Endothelial cell of umbilical vein (primary cell): ENCODE measurements at places on chromosomes 7 and 10. TPM values are rescaled to one million over a fixed set of nuclear protein-coding genes. Genes with fewer than 3 reads are reported as not detected.

DNA sequence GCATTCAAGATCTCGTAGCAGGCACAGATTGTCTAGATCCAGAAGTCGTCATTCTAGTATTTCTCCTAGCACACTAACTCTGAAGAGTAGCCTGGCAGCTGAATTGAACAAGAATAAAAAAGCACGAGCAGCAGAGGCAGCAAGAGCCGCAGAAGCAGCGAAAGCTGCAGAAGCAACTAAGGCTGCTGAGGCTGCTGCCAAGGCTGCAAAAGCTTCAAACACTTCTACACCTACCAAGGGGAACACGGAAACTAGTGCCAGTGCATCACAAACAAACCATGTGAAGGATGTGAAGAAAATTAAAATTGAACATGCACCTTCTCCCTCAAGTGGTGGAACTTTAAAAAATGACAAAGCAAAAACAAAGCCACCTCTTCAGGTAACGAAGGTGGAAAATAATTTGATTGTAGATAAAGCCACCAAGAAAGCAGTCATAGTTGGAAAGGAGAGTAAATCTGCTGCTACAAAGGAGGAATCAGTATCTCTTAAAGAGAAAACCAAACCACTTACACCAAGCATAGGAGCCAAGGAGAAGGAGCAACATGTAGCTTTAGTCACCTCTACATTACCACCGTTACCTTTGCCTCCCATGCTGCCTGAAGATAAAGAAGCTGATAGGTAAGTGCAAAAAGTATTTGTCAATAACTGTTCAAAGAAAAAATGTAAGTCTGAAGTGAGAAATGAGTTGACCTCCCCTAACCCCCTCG, 37.7 kb downstream of the CDK13 start:
- no peak for DNase-seq

GRCh38 chr10:126387931-126388911, at the start of gene ADAM12:
Gene ADAM12, minus strand, starts transcription at chr10:126388477. Its CDS starts 332 bp downstream, at chr10:126388145.
- DNase-seq: peak; percentile 10

DNA sequence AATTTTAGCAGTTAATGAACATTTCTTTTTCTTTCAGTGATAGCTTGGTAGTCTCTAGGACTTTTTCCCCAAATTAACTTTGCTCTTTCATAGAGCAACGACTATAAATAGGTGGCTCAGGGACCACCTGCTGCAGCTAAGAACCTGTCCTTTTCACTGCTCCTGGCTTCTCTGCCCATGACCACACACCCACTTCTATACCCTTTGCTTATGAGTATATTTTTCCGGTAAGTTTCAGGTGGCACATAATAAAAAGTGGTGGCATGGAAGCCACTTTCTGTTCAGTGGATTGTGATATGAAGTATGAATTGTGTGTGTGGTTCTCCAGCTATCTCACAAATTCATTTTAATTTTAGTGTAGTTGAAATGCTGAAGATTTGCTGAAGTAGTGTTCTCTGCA, 1.2 kb downstream of the ING3 start:
- DNase-seq: no peak

DNA sequence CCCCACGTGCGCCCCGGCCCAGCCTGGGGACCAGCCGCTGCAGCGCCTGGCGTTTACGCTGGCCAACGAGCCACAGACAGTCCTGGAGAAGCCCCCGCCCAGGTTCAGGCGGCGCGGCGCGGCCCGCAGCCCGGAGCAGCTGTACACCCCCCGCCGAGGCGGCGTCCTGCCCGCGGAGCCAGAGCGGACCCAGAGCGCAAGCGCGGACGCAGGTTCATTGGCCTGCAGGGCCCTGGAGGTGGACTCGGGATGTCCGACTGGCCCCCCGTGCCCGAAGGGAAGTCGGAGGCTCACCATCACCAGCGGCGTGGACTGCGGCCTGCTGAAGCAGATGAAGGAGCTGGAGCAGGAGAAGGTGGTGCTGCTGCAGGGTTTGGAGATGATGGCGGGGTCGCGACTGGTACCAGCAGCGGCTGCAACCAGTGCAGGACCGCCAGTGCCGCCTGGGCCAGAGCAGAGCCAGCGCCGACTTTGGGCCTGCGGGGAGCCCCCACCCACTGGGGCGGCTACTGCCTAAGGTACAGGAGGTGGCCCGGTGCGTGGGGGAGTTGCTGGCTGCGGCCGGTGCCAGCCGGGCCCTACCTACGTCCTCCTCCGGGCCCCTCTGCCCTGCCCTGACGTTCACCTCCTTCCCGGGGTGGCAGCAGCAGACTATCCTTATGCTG, 72.0 kb upstream of the KCTD7 start:
- DNase-seq: no peak

- peak; percentile 25 for DNase-seq
Measured at GRCh38 chr10:3486346-3487065, 298.5 kb downstream of the KLF6 start.

DNA sequence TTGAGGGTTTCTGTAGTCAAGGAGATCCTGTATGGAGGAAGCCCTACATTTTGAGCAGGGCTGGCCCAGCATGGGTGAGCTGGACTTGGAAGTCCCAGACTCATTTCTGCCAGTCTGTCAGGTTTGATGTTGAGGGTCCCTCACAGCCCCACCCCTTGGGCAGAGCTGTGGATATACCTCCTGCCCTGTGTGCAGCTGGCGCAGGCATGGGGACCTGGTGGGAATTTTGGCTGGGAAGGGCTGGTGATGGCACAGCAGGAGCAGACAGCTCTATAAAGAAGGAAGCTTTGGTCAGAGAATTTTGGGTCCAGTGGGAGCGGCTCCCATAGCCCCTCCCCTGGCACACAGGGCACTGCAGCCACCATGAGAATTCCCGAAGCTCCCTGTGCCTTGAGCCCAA, 482.6 kb downstream of the RPS24 start:
- no peak for DNase-seq

GRCh38 chr10:111996103-111996502, 187.5 kb downstream of the GPAM start:
- no peak for DNase-seq

- DNase-seq: no peak
Measured at GRCh38 chr7:22787951-22788350, 34.7 kb downstream of the TOMM7 start.

DNA sequence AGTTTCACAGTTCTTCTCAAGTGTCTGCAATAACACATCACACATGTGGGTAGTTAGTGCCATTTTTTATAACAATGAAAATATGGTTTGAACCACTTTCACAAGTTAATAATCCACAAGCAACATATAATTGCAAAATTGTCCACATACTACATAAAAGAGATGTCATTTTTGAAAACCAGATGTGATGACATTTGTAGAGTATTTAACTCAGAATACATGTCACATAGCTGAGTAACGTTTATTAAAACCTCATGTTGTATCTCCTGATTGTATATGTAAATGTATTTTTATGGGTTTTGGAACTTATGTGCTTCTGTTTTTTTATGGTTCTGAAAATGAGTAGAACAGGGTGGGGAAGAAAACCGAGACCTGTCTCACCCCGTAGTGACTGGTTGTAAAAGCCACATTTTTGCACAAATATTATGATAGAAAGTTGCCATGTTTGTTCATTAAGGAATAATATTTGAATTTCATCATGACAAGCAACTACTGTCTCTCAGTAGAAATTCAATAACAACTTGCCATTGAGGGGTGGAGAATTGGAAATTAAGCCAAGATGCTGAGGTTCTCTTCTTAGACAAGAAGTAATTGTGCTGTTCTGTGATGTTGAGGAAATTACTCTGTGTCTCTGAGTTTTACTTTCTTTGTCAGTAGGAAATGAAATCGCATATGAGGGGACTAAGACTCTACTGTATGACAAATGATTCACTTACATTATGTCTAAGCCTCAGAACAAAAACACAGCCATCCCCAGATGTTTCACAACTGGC, 29.2 kb upstream of the EGFR start:
- DNase-seq: no peak

DNA sequence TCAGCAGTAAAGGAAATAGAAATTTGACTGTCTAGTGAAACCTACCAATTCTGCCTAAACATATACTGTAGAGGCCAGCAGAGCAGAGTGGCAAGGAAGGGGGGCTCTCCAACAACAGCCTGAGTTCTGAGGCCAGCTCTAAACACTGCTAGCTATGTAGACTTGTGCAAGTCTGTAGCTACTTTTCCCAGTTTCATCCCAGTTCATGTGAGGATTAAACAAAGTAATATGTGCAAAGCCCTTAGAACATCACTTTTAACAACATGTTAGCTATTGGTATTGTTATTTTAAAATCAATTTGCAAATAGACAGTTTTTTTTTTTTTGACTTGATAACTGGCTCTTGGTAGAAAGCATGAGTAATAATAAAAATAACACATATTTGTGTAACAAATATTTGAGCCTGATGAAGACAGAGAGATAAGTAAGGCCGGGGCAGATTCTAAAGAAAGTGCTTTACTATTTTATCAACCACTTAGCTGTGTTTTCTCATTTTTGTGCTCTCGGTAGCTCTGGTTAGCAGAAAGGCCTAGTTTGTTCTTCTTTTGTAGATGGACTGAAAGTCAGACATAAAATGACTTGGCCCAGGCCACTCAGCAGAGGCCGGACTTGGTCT, 9.3 kb downstream of the CHST12 start:
- DNase-seq: peak; percentile 50

DNA sequence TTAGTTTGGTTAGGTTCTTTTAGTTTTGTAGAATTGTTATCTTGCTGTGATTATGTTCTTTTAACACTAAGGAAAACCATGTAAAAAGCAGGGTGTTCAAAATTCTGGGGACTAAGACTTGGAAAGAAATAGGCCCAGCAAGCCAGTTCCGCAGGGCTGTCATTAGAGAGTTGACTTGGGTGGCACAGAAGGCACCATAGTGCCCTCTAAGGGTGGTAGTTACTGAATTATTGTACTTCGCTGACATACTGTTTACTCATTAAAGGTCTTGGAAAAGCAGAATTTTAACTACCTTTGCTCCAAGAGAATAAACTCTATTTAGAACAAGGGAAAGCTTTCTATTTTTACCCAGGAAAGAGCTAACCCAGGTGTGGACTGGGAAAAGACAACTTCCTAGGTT, 86.5 kb downstream of the OTUD1 start:
- no peak for DNase-seq

Gene ACTL6B
- not detected in 2 replicates for polyA plus RNA-seq
